SW480 (cell line): ENCODE measurements at places on chromosomes 3 and 15.

DNA sequence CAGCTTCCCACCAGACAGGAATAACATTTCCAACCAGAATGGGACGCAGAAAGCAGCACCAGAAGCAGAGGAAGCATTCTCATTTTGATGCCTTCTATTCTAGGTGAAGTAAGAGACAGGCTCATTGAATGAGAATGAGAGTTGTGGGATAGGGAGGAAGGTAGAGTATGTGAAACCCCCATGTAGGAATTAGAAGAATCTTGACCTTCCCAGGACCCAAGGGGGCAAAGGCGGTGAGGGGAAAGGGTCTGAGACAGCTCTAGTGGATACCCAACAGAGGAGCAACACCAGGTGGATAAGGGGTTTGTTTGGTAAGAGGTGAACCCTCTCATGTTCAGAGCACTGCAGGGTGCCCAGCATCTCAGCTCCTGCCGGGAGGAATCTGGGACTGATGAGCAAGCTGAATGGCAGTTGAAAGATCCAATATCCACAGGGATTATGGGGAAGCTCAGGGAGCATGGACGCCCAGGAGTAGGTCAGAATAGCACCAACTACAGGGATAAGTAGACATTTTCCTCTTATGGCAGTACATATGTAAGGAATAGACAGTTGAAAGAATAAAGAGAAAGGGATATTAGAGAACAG, 77.0 kb downstream of the PLCL2 start:
- no peak for DNase-seq

GRCh38 chr15:72907733-72908132, 124.2 kb upstream of the ADPGK start:
- DNase-seq, result no peak

DNA sequence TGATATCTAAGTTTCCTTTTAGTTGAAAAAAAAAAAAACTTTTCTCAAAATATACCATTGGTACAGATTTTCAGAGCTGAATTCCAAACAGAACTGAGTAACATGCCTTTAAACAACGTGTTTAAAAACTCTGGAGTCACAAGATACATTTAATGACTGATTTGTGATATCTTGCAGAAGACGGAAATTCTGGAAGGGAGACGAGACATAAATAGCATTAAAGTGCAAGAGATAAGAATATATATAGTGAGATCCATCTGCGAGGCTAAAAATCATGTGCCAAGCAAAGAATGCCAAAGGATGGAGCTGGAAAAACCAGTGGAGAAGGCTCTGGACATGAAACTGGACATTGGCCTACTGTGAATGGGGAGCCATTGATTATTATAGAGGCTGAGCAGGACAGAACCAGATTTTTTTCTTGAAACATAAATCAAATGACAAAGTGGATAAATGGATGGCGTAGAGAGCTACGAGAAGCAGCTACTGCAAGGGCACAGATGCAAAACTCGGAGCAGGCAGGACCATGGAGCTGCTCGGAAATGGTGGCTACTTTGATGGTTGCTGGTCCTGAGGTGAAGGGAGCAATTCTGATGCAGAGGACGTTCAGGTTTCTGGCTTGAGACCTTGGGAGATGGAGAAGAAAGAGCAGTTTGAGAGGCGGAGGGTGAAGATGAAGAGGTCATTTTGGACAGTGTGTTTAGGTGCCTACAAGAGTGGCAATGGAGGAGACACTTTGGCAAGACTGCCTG, 88.8 kb downstream of the CPN2 start:
- no peak for DNase-seq

GRCh38 chr15:68874788-68875187, 54.1 kb upstream of the ANP32A start:
- no peak for DNase-seq

DNA sequence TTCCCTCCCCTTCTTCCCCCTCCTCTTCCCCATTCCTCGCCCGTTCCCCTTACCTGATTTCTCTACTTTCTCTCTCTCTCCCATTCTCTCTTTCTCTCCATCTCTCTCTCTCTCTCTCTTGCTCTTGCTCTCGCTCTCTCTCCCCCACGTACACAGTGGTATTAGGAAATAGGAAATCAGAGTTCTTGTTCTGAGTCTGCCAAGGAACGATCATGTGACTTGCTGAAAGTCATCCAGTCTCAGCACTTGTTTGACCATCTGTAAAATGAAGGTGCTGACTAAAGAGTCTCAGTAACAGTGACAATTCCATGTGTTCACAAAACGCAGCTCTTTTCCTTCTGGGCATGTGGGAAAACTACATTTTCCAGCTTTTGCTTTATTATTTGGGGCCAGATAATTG, 445.0 kb upstream of the TGFBR2 start:
- DNase-seq, result no peak

- no peak for DNase-seq
Observed at GRCh38 chr3:10335190-10335738, 14.4 kb upstream of the SEC13 start.

GRCh38 chr15:67109141-67110034, 44.0 kb downstream of the SMAD3 start:
- DNase-seq, result no peak

DNA sequence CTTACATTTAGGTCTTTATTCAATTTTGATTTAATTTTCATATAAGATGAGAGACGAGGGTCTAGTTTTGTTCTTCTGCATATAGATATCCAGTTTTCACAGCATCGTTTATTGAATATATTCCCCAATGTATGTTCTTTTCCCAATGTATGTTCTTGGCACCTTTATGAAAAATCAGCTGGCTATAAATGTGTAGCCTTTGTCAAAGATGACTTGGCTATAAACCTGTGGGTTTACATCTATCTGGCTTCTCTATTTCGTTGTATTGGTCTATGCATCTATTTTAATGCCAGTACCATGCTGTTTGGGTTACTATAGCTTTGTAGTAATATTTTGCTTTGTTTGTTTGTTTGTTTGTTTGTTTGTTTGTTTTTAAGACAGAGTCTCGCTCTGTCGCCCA, 11.7 kb upstream of the IREB2 start:
- DNase-seq, result no peak

GRCh38 chr3:151562891-151563290, 102.0 kb upstream of the IGSF10 start:
- no peak for DNase-seq

GRCh38 chr3:189530822-189531221, 100.4 kb upstream of the TP63 start:
- DNase-seq, result peak; percentile 77

GRCh38 chr3:46998121-46998851, 18.8 kb downstream of the NBEAL2 start:
- peak; percentile 54 for DNase-seq

- no peak for DNase-seq
Observed at GRCh38 chr15:65210770-65211481, at the start of gene CILP. TSS of gene CILP (minus strand) at chr15:65211473. CDS start at chr15:65209755, 1,718 bp downstream.

DNA sequence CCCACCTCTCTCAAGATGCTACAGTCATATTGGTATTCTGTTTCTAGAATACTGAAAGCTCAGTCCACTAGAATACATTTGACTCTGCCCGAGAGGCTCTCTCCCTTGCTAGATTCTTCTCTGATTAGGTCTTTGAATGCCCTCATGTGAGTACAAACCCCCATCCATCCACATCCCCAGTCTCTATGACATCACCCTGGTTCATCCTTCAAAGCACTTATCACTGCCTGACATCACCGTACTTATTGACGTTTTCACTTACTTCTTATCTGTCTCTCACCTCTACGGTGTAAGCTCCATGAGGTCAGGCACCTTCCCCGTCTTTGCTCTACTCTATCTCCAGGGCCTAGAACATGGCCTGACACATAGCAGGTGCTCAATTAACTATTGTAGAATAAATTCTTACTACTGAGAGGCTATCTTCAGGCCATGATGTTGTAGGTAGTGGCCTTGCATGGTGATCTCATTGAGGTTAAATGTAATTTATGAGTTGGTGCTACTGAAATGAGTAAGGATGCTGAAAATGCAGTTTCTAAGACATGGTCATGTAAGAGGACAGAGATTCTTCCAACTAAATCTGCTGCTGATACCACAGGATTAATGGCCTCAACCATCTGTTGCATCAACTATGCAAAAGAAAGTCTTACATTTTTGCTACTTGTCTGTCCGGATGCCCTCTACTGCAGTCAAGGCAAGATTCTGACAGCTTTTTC, 26.8 kb downstream of the EOGT start:
- DNase-seq, result no peak

DNA sequence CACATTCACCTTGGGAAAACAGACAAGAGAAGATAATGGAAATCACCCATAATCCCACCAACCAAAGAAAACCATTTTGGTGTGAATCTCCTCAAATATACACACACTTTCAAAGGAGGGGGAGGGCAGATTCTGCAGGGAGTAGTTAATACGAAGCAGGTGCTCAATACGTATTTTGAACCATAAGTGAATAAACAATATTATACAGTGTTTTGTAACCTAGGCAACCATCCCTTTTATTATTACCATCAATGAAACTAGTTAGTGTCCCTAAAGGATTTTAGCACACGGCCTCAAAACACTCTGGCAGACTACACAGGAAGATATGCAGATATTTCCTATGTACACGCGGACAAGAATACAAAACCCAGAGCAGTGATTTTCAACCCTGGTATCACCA, 6.1 kb downstream of the OSBPL10 start:
- no peak for DNase-seq

DNA sequence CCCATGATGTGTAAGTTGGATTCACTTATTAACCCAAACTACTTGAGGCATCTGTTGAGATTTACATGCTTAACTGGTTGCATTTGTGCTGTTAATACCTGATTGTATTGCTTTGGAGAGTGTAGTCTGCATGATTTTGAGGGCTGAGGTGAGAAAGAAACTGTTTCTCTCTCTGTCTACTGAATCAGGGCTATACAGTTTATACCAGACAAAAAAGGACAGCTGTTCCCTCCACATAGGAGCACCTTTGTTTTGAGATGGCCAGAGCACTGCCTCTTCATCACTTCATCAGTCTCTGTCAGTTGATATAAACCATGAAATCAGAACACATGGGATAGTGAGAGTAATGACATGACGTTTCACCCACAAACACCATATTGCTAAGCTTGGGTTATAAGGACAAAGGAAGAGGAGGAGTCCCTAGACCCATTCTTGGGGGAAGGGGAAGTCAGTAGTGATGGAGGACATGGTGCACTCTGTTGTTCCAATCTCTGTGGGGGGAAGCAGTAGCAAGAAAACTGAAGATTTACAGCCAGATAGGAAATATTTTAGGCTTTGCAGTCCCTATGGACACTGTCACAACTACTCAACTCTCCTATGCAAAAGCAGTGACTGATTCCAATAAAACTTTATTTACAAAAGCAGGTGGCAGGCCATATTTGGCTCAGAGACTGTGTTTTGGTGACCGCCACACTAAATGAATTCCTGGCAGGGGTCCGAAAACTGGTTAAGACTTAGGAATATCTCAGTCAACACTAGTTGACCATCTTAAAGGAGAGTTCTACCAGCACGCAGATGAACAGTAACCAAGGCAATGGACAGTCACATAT, 123.9 kb upstream of the NR2E3 start:
- no peak for DNase-seq

DNA sequence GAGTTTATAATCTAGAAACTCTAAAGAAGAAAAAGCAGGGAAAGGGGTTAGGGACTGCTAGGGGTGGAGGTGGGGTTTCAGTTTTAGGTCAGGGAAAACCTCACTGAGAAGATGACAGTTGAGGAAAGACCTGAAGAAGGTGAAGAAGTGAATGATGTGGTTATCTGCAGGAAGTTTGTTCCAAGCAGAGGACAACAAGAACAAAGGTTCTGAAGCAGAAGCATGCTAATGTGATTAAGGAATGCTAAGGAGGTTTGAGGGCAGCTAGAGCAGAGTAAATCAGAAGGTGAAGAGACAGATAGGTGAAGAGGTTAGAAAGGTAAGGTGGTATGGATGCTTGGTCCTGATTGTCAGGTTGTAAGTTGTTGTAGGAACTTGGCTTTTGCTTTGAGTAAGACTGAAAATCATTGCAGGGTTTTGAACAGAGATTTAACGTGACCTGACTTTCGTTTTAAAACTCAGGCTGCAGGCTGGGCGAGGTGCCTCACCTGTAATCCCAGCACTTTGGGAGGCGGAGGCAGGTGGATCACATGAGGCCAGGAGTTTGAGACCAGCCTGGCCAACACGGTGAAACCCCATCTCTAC, 8.6 kb downstream of the OXSR1 start:
- DNase-seq, result no peak

- no peak for DNase-seq
Observed at GRCh38 chr3:46917257-46917656, 39.7 kb downstream of the PTH1R start.

DNA sequence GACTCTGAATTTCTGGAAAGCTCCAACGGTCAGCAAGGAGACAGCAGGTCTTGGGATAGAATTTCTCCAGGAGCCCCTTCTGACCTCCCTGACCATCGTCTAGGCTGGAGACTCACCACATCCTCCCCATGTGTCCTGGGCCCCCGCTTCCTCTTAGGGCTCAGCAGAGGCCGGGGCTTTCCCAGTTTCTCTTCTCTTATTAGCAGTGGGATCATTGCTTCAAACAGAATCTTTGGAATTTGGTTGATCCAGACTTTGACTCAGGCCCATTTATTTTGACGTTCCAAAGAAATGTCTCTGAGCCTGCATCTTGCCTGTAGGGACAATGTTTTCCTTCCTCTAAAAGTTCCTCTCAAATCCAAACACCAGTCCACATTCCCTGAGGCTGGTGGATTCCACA, 38.4 kb upstream of the SLC6A6 start:
- DNase-seq, result no peak

GRCh38 chr3:42632146-42632545, 21.4 kb upstream of the ZBTB47 start:
- DNase-seq, result no peak

GRCh38 chr3:13584901-13585300, 36.0 kb downstream of the FBLN2 start:
- DNase-seq, result no peak

- no peak for DNase-seq
Observed at GRCh38 chr3:39234651-39235050, 42.3 kb upstream of the XIRP1 start.

DNA sequence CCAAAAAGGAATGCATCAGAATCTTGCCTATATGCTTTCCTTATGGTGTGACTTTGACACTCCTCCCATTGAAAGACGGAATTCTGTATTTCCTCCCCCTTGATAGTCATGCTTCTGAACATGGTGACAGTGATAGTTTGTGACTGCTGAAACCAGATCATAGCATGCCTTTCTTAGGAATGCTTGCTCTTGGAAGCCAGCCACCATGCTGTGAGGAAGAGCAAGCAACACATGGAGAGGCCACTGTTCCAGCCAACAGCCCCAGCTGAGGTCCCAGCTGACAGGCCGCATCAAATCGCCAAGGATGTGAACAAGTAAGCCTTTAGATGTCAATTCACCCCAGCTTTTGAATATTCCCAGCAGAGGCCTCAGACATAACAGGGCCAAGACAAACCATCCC, 100.1 kb downstream of the IGF2BP2 start:
- no peak for DNase-seq

DNA sequence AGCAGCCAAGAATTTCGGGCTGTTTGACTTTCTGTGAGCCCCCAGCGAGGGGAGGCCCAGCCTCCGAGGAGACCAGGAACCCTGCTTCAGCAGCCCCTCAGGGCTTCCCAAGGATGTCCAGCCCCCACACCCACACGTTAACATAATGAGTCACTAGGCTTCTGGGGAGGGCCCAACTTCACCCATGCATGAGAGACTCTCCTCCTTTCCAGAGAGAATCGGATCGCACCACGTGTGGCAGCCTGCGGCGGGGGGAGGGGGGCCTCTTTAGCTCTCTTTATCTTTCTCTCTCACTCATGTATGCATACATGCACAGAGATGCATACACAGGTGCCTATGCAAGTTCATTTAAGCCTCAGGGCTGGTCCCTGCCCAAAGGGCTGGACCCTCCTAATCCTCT, 3.1 kb upstream of the AP2M1 start:
- no peak for DNase-seq
